CD8-positive, alpha-beta T cell (primary cell): ENCODE measurements at places on chromosomes 7 and 10.

- DNase-seq, result no peak
Observed at GRCh38 chr10:75640381-75640780, 209.0 kb downstream of the LRMDA start.

- peak; percentile 68 for DNase-seq
Observed at GRCh38 chr7:21256310-21256877, 171.5 kb upstream of the SP4 start.

GRCh38 chr7:156005202-156005691 is 193.0 kb upstream of the SHH start:
- DNase-seq, result peak; percentile 40

DNA sequence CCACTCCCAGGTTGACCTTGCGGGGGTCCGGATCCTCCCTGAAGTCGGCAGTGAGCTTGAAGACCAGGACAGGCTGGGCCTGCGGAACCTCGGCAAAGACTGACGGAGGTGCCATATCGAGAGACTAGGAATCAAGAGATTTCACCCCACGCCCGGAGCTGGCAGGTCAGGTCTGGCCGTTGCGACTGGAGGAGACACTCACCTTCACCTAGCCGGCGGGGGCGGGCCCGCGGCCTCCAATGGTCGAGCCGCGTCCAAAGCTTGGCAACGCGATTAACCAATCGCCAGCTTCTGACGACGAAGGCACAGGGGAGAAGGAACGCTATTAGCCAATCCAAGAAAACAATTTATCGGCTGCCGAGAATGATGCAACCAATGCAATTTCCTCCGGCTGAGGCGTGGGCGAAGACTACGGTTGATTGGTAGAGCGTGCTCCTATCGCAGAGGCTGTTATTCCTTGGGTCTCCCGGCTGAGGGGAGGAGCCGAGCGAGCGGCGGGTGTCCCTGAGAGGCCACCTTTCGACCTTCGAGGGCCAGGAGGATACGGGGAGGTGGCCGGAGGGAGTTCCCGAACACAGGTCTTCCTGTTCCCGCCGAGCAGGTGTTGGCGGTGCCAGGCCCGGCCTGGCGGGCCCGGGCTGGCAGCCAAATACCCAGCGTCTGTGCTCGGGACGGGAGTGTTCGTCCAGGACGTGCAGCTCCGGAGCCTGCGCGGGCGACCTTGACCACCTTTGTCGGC is at the start of gene GOT1:
TSS of gene GOT1 (minus strand) at position 174 of the 739 bp plus-strand sequence. CDS start at position 115, 59 bp downstream.
- DNase-seq, result peak; percentile 86

- DNase-seq, result no peak
Observed at GRCh38 chr10:87761892-87762291, 56.1 kb downstream of the ATAD1 start.

DNA sequence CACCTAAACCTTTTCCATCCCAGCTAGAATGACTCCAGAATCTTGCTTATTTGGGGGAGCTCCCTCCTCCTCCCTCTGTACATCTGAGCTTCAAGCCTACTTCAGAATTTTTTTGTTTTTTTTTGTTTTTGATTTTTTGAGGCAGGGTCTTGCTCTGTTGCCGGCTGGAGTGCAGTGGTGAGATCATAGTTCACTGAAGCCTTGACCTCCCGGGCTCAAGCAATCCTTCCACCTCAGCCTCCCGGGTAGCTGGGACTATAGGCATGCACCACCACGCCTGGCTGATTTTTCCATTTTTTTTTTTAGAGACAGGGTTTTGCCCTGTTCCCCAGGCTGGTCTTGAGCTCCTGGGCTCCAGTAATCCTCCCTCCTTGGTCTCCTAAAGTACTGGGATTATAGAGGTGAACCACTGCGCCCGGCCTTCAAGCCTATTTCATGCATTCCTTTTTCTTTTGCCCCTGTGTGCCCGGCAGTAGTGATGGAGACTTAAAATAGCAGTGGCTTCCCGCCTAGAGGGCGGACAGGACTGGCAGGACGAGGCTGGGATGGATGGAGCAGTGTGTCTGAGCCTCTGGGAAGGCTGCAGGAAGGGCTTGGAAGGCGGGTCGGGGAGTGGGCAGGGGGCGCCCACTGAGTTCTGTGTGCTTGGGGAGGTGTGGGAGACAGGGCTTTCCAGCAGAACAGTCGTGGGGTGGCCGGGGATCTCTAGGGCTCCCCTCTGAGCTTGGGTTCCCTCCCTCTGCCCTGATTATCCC is 8.8 kb downstream of the CUX1 start:
- no peak for DNase-seq

- DNase-seq, result no peak
Observed at GRCh38 chr7:41581041-41581440, 121.8 kb downstream of the INHBA start.

DNA sequence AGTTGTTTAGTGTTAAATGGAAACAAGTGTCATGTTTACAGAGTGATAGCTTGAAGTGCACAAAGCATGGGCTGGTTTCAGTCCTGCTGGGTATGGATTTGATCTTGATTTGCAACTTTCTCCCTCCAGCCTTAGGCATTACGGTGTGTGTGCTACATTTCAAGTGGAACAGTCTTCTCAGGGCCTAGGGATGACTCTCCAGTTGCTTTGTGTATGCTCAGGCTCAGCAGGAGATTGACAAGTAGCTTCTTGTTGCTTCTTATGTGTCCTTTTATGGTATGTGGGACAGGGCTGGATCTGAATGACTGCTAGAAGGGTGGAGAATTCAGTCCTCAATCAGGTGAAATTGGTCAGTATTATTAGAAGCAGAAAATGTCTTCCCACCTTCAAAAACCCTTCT is 51.3 kb upstream of the PLEKHA1 start:
- DNase-seq, result no peak

- no peak for DNase-seq
Observed at GRCh38 chr10:68330852-68331454, 911 bp upstream of the HNRNPH3 start.

DNA sequence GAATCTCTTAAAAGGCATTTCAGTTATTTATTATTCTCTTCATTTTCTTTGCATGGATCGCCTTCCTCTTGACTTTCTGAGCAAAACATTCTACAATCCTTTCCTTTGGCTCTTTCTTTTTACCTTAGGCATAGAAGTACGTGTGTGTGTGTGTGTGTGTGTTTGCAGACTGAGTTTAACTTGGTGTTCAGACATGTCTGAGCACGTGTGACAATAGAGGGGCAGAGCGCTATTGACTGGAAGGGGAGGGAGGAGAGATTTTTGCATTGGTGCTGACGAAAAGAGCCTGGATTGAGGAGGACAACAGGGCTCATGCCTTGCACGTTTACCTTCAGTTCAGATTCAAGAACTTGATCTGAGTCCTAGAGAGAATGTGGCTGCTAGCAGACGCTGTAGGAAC is 129.8 kb downstream of the SEC23IP start:
- DNase-seq, result no peak

DNA sequence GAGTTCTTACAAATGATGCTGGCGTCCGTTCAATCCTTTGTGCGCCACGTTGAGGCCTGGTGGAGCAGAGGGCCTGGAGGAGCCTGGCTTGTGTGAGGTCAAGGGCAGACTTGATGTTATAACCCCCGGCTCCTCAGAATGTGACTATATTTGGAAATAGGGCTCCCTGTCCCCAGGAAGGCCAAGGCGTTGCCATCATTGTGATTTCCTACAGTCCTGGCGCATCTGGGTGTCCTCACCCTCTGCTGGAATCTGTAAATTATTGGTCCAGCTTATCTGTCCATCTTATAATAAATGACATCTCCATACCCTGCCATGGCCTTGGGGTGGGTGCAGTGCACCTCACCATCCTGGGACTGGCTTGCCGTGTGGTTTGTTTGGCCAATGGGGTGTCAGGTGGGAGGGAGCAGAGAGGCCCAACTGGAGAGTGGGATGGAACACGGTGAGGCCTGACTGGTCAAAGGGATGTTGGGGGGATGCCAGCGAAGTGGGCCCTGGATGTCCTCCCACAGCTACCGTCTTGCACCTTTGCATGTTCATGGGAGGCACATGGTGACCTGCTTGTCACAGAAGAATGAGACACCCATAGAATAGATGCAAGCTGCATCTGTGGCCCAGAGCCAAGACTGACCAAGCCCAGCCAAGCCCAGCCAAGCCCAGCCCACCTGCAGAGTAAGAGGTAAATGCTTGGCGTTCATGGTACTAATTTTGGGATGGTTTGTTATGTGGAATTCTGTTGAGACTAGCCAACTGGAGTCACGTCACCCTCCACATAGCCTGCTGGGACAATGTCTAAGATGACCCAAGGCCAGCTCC is 11.1 kb upstream of the LRRC27 start:
- no peak for DNase-seq

- no peak for DNase-seq
Observed at GRCh38 chr10:49694466-49694865, 15.0 kb downstream of the C10orf53 start.

DNA sequence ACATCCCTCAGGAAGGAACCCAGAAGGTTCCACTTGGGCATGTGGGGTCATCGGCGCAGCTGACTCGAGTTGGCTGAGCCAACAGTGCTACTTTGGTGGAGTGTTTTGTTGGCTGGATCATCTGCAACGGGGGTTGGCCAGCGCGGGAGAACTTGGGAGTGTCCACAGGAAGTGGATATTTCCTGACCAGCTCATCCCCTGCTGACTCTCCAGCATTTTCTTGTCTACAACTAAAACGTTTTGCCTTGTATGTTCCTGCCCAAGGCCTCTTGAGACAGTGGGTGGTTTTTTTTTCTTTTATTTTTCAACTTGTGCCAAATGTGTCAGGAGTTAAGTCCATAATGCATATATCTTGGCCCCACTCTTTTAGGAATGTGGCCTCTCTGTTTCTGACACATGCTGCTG is 208.6 kb downstream of the ZNF365 start:
- DNase-seq, result no peak

DNA sequence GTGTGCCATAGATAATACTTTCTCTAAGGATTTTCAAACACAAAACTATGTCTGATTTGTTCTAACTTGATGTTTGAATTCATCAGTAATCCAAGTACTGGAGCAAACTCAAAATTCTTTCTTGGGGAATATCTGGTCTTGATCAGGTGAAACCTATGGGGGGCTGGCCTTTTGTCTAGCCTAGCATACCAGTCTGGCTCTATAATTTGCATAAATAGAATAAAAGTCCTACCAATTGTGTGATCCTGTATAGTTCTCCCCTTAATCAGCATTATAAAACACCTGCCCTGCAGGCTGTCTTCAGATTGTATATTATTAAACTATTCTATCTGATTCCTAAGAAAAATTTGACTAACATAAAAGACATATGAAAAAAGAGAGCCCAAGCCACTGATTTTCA is 233.8 kb upstream of the LRRN3 start:
- DNase-seq, result no peak

- no peak for DNase-seq
Observed at GRCh38 chr7:78983483-78983882, 470.0 kb downstream of the MAGI2 start.

DNA sequence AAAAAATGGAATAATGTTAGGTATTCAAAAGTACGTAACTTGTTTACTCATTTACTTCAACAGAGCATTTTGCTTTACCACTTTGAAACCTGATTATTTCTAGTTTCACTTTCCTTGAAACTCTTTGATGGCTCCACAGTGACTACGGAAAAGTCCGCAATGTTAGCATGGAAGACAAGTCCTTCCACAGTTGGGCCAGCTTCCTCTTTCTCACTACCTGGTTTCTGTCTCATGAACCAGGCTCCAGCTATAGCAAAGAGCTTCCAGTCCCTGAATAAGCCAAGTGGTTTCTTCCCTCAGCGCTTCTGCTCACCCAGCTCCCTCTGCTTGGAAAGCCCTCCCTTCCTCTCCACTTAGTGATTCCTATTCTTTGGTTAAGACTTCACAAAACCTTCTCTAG is 44.8 kb upstream of the SLC16A12 start:
- no peak for DNase-seq

- no peak for DNase-seq
Observed at GRCh38 chr7:25056368-25056767, 68.7 kb downstream of the CYCS start.

GRCh38 chr10:91313-91712 is 42.2 kb upstream of the TUBB8 start:
- no peak for DNase-seq

GRCh38 chr7:82241356-82241755 is 202.2 kb downstream of the CACNA2D1 start:
- DNase-seq, result no peak

DNA sequence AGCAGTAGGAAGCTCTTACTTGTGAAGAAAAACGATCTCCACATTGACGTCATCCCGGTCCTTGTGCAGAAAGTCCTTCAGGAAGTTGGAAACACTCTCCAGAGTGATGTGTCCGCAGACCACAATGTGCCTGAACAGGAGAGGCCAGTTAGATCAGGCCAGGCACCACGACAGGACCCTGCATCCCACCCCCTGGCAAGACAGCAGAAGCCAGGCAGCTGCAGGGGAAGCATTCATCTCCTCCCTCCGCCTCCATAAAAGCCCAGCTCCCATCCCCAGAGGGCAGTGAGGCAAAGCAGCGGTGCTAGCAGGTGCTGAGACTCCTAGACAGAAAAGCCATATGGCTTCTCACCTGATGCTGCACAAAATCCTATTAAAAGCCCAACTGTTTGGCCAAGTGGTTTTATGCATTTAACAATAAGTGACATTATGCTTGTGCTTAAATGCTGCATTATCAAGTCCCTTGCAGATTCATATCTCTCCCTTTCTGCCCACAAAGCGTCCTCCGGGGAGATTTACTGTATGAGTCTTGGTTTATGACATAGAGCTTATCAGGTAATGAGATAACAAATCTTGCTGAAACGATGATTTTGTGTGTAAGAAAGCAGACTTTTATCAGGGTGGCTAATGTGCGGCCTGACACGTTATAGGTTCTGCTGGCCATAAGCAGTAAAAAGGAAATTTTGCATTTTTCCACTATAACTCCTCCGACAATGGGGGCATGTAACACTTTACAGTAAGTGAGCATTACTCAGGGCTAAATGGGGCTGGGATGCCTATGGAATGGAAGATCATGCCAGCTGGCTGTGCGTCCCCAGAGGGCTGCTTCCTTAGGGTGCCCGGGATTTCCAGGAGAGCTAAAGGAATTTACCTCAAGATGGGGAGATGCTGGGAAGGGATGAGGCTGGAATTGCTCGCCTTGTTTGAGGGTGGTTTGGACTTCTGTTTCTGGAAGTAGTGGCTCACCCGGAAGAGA is 546.9 kb downstream of the KCNMA1 start:
- no peak for DNase-seq

DNA sequence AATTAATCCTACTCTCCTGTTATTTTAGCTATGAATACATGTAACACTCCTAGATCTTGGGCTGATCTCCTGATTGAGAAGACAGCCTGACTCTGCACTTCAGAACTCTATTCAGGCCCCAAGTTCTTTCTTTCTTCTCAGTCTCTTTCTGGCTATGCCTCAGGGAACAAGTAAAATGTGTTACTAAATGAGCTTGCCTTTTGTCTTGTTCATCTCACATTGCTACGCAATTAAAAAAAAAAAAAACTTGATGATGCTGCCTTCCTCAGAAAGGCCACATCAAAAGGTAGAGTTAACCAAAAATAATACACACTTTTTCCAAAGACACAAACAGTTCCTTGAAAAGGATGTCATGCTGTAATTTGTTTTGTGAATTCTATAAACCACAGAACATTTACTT is 258.1 kb downstream of the TWIST1 start:
- no peak for DNase-seq
